ENCODE measurements at places on chromosomes 11 and 22.
A peak's percentile ranks its signal among the peaks of the same experiment; 100 is the strongest.

DNA sequence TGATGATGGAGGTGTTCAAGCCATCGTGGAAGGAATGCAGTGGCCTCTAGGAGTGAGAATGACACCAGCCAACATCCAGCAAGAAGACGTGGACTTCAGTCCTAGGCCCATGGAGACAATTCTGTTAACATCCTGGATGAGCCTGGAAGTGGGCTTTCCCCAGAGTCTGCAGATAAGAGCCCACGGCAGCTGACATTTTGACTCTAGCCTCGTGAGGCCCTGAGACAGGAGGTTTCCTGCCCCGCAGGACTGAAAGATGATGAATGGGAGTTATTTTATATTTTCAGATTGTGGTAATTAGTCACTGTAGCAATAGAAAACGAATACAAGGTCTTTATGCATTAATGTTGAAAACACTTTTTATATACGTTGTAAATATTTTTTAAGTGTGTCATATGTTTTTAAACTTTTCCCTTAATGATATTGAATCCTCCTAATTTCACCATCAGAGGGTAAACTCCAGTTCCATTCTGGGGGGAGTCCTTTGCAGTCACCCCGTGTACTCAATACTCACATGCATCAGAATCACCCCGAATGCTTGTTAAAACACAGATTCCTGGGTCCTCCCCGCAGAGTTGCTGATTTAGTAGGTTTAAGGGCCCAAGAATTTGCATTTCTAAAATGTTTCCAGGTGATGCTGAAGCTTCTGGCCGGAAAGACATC, 570 bp upstream of the TPCN2 start:
- no peak for DNase-seq

- peak; percentile 58 for DNase-seq
Measured at GRCh38 chr11:73991471-73992006, 8.9 kb upstream of the UCP2 start.

GRCh38 chr11:9273376-9274336, 8.5 kb upstream of the DENND5A start:
- DNase-seq = no peak

- DNase-seq = no peak
Measured at GRCh38 chr22:22867996-22868715, 19.5 kb upstream of the IGLL5 start.

DNA sequence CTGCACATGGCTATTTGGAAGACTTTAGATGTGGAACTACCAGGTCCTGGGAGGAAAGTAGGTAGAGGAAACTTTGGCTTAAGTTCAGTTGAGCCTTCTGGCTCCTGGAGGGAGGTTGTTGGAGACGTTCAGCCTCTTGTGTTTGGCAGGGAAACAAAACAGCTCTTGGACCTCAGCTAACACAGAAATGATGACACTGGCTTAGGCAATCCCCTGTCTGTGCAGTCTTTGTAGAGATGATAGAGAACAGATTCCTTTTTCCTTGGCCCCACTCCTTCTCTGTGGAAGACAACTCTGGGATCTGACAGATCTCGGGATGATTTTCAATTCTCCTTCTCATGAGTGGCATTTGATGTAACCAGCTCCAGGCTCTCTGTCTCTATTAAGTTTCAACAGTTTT, 428.5 kb downstream of the TMEM135 start:
- DNase-seq = no peak

DNA sequence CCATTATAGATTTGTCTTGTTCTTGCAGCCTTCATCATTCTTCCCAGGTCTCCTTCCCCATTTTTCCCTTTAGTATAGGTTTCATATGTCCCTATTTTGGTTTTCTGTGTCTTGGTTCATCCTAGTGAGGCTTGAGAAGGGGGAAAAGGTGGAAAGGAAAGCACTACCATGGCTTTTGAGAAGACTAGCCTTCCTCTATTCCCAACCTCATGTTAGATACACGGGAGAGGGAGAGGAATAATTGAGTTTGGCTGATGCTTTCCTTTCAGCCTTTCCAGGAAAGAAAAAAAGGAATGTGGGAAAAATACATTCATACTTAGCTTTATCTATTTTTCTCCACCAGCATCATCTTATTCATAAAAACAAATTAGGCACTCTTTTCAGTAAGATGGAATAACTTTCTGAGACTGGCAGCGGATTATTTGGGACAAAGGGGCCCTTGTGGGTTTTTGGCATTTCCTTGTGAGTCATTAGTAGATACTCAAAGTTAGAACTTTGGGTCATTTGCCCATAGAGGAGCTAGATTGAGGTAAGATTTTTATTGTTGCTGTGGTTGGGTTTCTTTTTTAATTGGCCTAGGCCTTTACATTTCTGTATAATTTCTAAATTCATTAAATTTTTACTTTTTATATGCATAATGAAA, 23.8 kb downstream of the CAPRIN1 start:
- no peak for DNase-seq
